Midbrain (tissue), 1 donor: ENCODE measurements at places on chromosomes 4 and X.

- peak; percentile 76 for DNase-seq
These were observed at the start of gene LDOC1 for GRCh38 chrX:141176586-141177451. Gene LDOC1, minus strand, starts transcription at chrX:141177129. Its CDS starts 108 bp downstream, at chrX:141177021.

DNA sequence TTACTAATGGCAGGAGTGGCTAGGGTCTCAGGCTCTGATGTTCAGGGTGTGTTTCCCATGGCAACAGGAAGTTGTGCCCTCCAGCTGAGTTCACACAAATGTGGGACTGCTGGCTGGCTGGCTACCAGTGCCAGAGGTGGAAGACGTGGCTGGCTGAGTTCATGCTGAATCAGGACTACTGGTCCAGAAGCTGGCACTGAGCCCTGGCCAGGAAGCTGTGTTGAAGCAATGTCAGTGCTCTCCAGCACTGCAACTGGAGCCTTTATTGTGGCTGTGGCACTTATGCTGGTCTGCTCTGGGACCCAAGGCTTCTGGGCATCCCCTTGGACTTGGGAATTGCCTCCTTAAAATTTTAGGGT is 42.0 kb upstream of the ZXDA start:
- DNase-seq = no peak

- no peak for DNase-seq
These were observed 17.0 kb downstream of the XKRX start for GRCh38 chrX:100911731-100912130.

DNA sequence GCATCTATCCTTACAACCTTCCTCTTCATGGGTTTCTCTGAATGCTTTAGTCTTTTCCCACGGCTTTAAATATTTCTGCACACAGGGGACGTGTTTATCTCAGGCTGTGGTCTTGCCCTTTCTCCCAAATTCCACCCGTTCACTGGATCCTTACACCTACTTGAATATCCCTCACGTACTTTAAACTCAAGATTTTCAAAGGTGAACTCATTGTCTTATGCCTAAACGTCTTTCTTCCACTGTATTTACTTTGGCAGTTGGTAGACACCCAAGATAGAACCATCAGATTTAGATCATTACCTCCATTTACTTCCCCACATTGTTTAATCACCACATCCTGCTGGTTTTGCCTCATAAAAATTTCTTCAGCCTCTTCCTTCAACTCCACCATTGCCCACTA is 269.2 kb downstream of the CBLL2 start:
- DNase-seq = no peak

DNA sequence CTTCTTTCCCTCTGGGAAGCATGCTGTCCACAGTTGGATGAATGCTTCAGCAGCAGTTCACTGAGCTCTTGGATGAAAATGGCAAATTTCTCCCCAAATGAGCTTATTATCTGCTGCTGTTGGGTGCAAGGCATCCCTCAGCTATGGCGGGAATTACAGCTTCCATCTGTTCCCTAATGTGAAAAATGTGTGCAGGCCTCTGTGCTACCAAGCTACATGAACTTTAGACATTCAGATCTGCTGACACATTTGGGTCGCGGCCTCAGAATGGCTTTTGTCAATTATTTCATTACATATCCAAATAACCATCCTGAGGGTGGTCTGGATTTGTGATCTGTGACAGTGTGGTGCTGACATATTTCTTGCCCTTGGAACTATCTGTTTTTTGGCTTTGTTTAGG is 119.5 kb upstream of the SCML1 start:
- DNase-seq = no peak

DNA sequence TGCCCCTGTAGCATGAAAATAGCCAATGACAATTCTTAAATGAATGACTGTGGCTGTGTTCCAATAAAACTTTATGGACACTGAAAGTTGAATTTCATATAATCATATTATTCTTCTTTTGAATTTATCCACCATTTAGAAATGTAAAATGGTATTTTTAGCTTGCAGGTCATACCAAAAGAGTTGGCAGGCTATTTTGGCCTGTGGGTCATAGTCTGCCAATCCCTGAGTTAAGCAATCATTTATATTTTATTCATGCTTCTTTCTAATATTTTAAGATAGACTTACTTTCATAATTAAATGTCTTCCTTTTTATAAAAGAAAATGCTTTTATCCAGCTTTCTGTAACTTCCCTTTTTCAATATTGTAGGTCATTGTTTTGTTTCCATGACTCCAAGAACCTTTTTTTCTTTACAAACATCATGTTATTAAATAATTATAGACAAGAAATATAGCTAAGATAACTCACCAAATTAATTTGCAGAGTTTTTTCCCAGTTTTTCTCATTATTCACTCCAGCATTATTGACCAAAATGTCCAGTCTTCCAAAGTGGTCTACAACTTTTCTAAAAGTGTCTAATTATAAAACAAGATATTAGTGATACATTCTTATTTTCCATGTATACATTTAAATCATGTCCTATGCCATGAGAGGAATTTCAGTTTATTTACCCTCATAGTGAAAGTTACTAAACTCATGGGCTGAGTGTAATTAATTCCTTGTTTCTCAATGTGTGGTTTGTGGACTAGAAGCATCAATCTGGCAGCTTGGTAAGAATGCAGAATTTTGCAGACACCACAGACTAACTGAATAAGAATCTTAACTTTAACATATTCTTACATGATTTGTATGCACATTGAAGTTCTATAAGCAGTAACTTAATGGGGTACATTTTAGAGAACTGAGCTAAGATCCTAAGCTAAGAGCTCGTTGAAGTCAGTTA is 4.5 kb downstream of the HPGD start:
- DNase-seq = no peak
